ENCODE measurements at places on chromosomes 13 and 19.
A peak's percentile ranks its signal among the peaks of the same experiment; 100 is the strongest.

DNA sequence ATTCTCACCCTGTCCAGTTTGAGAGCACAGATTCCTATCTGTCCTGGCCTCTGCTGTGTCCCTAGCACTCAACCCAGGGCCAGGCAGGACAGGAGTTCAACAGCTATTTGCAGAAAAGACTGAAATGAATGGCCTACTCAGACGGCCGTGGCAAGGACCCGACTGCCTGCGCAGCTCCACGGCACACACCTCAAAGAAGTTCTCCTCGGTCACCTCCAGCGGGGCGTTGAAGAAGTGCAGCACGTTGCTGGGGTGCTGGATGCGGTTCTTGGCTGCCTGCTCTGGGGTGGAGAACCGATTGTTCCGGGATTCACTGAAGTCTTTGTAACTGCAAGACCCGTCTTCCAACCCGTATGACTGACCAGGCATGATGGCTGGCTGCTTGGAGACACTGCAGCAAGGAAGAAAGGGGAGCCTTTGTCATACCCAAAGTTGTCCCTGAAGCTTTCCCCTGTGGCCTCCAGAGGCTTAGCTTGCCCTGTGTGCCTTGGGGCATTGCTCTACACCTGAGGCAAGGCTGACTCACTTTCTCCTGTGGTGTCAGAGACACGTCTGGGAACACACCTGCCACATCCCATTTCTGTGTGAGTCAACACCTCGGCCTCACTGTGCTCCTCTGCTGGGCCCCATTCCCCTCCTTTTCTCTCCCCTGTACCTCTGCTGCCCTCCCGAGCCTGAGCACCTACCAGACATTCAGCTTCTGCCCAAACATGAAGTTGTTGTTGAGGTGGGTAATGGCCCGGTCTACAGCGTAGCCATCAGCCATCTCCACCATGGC is 6.8 kb upstream of the ECH1 start:
- no peak for DNase-seq

GRCh38 chr19:31668921-31669320 is 319.7 kb upstream of the TSHZ3 start:
- no peak for DNase-seq

DNA sequence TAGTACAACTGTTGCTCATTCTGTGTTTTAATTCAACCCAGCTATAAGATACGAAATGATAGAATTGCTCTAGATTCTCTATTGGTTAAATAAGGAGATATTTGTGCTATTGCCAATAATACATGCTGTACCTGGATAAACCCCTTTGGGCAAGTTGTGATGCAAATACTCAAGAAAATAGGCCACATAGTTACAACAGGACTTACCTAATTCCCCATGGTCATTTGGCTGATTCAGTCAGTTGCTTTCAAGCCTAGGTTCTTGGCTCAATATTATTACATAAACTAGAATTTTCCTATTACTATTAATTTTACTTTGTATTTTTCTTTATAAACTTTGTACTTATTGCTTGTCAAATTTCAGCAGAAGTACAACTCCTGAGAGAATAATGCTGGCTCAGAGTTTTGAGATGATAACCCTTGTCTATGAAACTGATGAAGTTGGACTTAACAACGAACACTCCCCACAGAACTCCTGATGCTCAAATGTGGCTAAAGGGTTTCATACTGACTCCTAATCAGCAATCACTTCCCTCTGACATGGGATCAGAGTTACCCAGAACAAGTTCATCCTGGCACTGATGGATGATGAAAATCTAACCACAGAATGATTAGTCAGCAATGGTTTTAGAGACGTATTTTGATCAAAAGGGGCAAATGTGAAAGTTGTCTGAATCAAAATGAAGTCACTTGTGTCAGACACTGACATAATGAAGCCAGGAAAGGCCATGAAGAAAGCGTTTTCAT is 221.1 kb downstream of the ITGBL1 start:
- DNase-seq = no peak

DNA sequence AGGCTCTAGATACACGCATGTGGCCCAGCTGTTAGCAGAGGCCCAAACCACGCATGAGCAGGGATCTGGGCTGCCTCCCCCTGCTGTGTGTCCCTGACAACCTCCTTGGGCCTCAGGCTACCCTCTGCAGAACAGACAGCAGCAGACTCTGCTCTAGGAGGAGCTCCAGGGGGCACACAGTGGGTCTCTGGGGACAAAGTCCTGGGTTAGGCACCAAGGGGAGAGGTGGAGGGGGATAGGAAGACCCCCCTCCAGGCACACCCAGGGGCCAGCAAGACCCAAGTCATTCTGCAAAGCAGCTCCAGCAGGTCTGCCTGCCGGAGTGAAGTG is 8.0 kb downstream of the TINCR start:
- no peak for DNase-seq

GRCh38 chr13:113518076-113518803 is 27.7 kb upstream of the DCUN1D2 start:
- no peak for DNase-seq

GRCh38 chr19:18477042-18477779 is 39.3 kb upstream of the ISYNA1 start:
- DNase-seq = no peak

- no peak for DNase-seq
Measured at GRCh38 chr13:59425211-59425741, 738.5 kb downstream of the DIAPH3 start.

GRCh38 chr13:95235199-95235756 is 66.0 kb downstream of the ABCC4 start:
- no peak for DNase-seq

GRCh38 chr13:91196958-91197357 is 150.5 kb upstream of the MIR17HG start:
- no peak for DNase-seq

- peak; percentile 49 for DNase-seq
Measured at GRCh38 chr19:10510301-10510802, 6.9 kb downstream of the S1PR5 start.

DNA sequence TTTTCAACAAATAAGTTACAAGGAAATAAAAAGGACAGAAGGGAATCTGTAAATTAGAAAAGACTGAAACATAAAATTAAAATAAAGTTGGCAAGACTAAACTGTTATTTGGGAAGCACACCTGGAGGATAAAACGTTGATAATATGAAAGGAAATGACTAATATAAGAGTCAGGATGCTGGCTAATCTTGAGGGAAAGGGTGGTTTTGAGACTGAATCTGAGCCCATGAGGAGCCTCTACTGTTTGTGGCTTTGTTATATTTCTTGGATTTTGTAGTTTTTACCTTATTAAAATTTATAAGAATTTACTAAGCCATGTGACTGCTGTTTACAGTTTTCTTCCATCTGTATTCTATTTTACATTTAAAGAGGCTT is 718.0 kb upstream of the SPRY2 start:
- DNase-seq = no peak

- DNase-seq = no peak
Measured at GRCh38 chr19:31290931-31291590, 58.2 kb downstream of the TSHZ3 start.

DNA sequence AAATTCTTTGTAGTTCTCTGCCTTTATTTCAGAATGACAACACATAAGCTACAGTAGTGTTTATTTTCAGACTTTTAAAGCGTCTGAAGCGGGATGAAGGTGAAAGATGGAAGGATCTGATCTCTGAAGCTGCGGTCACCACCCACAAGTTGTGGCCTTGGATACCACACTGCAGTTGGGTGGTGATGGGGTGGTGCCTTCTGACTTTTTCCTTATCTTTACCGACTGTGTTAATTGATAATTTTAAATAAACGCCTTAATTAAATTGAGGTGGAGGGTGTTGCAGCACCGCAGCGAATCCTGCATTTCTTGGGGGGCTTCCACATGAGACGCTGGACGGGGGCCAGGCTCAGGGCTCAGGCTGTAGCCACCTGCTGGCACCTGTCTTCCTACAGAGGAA is 1.3 kb downstream of the TFDP1 start:
- DNase-seq = no peak

GRCh38 chr13:99311137-99311536 is 3.9 kb upstream of the GPR183 start:
- DNase-seq = no peak

DNA sequence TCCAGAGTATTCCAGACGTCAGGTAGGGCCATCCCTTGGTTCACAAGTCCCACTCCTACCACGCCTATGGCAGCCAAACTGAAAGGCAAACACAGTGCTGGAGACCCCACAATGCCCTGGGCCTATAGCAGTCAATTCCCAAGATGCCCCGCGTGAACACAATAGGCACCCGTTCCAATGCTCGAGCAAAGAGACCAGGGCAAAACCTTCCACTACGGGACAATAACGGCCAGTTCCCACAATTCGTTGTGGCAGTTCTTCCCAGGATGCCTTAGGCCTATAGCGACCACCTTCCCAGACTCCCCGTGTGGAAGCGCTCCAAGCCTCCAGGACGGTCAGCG is 538 bp downstream of the ZNF428 start:
- no peak for DNase-seq

DNA sequence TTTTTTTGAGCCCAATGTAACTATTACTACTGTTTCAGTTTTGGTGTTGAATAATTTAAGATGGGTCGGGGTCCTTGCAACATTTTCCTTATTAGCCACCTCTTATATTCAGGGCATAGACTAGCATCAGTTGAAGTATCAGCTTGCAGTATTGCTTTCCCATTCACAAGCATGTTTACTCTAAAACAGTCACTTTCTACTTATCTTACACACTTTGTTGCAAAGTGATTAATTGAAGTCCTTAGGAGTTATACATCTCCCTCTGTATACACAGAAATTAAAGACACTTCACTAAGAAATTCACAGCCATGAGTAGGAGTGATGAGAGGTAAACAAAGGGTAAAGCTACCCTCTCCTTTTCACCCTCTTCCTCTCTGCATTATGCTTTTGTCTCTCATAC is 27.6 kb downstream of the SLAIN1 start:
- no peak for DNase-seq

GRCh38 chr19:7701654-7702457 is at the start of gene FCER2:
Gene FCER2 (minus strand): TSS chr19:7702131. CDS start chr19:7699760, 2,371 bp downstream.
- DNase-seq = no peak

- DNase-seq = no peak
Measured at GRCh38 chr19:40607311-40608239, 6.4 kb downstream of the LTBP4 start.

GRCh38 chr19:41223431-41224234 is 4.6 kb downstream of the AXL start:
- no peak for DNase-seq

- peak; percentile 60 for DNase-seq
Measured at GRCh38 chr19:3154957-3155736, 19.3 kb downstream of the GNA15 start.

DNA sequence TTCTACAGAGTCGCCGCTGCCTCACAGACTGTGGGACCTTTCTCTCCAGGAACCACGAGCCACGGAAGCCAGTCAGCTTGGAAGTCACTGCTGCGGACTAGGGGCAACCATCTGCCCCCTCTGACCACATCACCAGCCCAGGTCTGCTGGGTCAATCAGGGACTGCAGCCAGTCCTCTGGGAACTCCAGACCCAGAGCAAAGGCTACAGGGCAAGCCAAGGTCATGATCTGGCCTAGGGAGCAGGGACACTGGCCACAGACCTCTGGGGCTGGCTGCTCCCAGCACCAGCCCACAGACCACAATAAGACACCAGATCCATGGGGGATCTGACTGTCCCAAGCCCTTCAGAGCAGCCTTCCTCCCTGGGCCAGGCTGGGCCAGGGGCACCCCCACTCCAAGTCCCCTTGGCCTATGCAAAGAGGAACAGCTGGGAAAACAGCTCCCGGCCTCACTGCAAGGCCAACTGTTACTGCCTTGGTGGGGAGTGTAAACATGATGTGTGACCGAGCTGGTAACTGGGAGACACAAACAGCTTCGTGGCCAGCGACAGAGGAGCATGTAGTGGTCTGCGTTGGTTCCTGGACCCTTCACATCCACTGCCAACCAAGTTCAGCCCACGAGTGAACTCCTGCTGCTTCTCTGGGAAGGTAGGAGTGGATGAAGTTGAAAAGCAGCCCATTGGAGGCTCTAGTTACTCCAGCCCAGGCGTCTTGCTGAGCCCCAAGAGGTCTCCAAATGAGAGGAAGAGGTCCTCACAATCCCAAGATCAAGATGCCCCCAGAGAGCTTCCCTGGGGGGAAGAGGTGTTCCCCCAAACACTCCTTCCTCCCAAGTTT is 1.5 kb downstream of the AKT2 start:
- DNase-seq = no peak

GRCh38 chr19:47790398-47790814 is 11.9 kb downstream of the SELENOW start:
- peak; percentile 84 for DNase-seq

- DNase-seq = no peak
Measured at GRCh38 chr13:79228972-79229371, 177.1 kb downstream of the RBM26 start.

DNA sequence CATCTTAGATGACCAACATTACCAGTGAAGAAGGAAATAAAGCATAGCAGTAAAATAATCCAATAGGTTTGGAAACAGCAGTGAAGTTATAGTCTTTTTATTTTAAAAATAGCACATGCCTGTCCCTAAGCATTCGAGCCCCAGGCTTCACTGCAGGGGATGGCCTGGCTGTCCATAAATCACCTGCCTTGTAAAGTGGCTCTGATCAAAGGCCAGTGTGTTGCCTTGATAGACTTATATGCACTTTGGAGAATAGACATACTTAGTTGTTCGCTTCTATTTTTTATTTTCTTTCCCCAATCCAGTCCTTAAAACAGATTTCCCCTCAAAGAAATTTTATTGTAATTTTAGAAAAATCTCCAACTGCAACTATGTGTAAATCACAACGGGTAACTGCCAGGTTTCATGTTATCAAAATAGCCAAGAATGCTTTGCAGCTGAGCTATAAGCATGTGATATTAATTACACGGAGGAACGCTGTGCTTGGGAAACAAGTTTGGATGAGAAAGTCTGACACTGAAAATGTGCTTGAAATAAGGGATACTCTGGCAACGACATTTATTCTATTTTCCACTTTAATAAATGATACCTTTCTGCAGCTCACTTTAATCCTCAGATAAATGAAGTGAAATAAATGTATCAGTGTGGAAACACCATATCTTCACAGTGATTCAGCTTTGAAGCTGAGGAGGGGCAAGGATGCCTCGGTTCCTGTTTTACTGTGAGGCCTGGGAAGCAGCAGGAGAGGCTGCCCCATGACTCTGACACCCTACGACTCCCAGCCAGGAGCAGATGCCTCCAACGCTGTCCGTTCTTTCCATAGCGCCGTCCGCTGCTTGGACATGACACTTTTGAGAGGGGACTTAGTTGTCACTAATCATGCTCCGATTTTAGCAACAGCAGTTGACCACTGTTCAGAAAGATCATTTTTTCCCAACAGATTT is 5.5 kb upstream of the METTL21C start:
- DNase-seq = no peak

GRCh38 chr19:40294560-40294959 is 9.4 kb upstream of the AKT2 start:
- no peak for DNase-seq

DNA sequence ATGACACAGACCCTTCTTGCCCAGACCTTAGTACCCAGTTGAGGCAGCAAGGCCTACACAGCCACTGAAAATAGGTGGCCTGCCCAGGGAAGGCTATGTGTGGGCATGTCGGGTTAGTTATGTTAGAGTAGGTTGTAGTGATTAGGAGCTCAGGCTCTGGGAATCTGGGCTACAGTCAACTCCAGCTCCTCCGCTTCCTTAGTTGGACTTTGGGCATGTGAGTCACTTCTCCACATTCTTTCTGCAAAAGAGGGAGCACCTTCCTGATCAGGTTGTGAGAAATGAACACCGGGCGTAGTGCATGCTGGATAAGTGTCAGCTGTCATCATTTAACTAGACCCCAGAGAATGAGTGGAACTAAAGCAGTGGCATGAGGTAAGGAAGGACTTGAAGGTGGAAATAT is 64.8 kb downstream of the ARHGAP35 start:
- DNase-seq = no peak

Measured in effector CD8-positive, alpha-beta T cell (primary cell).